ENCODE measurements at places on chromosomes 11 and 22.

DNA sequence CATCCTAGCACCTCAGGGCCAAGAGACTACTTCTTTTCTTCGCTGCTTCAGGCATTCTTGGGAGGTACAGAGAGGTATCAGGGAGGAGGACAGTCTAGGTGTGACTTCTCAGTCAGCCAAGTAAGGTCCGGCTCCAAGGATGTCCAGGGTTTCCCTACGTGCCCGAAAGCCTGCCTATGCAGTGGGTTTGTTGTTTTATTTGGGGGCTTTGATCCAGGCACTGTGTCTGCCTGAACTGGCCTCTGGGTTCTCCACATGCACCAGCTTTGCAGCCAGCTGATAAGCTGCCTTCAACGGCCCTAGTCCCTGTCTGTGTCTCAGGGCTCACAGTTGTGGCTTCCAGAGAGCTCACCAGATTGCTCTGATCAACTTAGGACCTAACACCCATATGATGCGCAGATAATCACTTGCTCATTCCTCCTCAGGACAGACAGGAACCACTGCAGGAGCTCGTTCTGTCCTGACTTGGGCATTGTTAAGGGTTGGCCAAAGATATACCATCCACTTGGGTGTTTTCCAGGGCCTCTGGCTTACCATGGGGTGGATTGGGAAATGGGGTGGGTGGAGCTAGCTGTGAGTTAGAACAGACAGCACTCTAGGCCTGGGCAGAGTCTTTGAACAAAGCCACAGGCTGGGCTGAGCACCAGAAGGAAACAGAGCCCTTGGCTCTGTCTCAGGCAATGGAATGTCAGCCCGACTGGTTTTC, 45.5 kb upstream of the CRYBB3 start:
- DNase-seq, result no peak

- DNase-seq, result no peak
Measured at GRCh38 chr11:35330931-35331330, 88.4 kb downstream of the SLC1A2 start.

GRCh38 chr22:31206896-31207687, 5.0 kb upstream of the LIMK2 start:
- peak; percentile 17 for DNase-seq

- DNase-seq, result no peak
Measured at GRCh38 chr11:80846979-80847378, 1406.1 kb upstream of the TENM4 start.

DNA sequence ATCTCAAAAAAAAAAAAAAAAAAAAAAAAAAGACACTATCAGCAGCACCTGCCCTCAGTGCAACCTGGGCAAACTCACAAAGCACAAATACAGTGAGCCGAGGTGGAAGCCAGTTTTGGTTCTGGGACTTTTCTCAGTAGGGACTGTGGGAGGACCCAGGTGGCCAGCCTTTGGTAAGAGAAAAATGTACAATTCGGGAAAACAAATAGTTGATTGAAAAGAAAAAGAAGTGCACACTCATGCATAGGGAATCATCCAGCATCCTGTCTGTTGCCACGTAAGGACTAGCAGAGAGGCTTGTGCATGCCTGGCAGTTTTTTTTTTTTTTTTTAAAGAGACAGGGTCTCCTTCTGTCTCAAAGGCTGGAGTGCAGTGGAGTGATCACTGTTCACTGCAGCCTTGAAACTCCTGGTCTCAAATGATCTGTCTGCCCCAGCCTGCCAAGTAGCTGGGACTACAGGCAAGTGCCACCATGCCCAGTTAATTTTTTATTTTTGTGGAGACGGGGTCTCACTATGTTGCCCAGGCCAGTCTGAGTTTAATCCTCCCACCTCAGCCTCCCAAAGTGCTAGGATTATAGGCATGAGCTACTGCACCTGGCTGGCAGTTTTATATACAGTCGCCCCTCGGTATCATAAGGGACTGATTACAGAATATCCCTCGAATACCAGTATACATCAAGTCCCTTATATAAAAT, 36.7 kb downstream of the TPST2 start:
- DNase-seq, result no peak

DNA sequence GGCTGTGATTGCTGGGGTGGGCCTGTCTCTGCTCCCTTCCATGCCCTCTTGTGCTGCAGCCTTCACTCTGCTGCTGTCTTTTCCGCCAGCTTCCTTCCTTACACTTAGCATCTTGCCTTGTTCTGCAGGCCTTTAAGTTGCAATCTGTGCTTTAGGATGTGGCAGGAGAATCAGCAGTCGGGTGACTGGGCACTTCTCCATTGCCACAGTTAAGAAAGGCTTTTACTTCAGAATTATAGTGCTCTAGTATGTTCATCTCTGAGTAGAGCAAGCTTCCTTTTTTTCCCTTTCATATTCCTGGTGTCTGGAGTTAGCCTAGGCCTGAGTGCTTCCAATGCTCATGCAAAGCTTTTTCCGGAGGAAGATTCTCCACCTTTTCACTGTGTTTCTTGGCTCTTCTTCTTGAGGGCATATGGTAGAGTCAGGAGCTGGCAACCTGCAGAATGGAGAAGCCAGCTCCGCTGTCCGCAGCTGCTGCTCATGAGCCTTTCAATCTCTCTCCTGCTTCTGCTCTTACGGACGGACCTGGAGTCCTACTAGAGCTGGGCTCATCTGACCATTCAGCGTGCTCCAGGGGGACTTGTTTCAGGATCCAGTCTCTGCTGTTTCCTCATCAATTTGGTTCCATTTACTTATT, 20.2 kb downstream of the PPP6R2 start:
- DNase-seq, result no peak

GRCh38 chr11:15143855-15144254, 29.1 kb downstream of the INSC start:
- DNase-seq, result no peak

DNA sequence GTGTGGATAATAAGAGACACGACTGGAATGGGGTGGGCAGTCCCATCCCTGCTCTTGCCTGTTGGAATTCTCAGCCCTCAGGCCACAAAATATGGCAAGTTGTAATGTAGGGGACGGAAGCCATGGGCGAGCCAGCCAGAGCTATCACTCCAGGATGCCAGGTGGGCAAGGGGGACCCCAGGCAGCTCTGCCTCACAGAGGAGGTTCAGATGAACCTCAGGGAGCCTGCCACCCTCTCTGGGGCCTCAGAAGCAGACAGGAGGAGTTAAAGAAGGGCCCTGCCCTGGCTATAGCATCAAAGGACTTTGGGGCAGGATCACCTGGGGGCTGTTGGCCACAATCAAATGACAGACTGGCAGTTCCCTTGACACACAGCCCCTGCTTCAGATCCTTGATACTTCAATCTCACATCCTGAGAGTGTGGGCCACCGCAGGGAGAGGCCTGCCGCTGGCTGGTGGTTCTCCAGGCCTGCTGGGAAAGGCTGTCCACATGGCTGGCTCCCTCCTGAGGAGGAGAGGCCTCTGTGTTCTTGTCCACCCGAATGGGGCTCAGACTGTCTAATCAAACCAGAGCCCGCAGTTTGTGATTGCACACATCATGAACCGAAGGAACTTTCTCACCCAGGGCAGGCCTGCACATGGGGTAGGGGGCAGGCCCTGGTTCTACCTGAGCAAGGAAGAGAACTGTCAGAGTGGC, 31.4 kb downstream of the IGLL1 start:
- DNase-seq, result no peak

DNA sequence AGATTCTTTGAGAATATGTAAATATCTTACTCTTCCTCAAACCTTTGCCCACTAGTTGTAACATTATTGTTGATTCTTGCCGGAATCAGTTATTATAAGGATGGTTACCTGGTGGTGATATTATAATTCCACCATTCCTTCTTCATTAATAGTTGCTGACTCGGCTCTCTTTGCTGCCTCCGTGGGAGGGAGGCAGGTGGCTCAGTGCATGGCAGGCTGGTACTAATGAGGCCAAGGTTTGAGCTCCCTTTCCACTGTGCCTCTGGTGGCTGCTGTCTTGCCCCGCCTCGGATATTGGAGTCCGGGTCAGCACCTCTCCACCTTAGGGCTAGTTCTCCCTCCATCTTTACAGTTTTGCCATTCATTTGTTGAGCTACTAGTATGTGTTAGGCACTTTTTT, 12.7 kb downstream of the CD6 start:
- DNase-seq, result no peak

GRCh38 chr11:58647141-58647699, 24.8 kb downstream of the CNTF start:
- DNase-seq, result no peak

GRCh38 chr11:69943066-69943465, 123.8 kb upstream of the FGF3 start:
- no peak for DNase-seq

DNA sequence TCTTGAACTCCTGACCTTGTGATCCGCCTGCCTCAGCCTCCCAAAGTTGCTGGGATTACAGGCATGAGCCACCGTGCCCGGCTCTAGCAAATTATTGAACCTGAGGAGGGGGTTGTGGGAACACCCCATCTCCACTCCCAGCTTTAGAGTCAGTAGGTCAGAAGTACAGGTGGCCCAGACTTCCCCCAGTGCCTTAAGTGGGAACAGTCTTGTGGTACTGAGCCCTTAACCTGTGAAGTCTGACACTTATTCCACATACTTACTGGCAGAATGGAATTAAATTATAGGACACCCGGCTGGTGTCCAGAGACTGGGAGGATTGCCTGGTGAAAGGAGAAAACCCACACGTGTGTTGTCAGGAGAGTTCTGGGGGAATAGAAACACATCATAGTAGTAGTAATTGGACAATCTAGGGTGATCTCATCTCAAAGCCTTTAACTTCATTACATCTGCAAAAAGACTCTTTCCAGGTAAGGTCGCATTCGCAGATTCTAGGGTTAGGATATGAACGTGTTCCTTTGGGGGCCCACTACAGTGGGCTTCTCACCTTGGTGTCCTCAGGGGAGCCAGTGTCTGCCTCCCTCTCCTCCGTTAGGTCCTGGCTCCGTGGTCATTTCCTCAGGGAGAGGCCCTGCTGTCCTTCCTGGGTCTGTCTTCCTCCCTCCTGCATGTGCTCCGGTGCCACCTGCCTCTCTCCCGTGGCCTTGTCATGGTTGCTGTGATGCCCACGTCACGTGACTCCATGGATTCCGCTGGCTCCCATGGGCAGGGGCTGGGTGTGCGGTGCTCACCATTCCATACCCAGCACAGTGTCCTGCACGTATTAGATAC, 63.8 kb downstream of the BCR start:
- no peak for DNase-seq

- no peak for DNase-seq
Measured at GRCh38 chr11:95585752-95586077, 203.9 kb downstream of the FAM76B start.

GRCh38 chr11:94034207-94034606, 13.1 kb downstream of the HEPHL1 start:
- DNase-seq, result no peak

GRCh38 chr11:31882951-31883392, 71.8 kb upstream of the PAX6 start:
- no peak for DNase-seq

GRCh38 chr22:24144778-24145085, 36.6 kb upstream of the SUSD2 start:
- DNase-seq, result no peak

GRCh38 chr11:60718524-60719316, 5.8 kb upstream of the MS4A18 start:
- DNase-seq, result no peak

GRCh38 chr11:106668147-106668546, 350.1 kb downstream of the GUCY1A2 start:
- DNase-seq, result no peak

GRCh38 chr22:33477120-33478111, 419.2 kb upstream of the SYN3 start:
- no peak for DNase-seq

- no peak for DNase-seq
Measured at GRCh38 chr11:127340438-127340837, 339.9 kb upstream of the KIRREL3 start.

DNA sequence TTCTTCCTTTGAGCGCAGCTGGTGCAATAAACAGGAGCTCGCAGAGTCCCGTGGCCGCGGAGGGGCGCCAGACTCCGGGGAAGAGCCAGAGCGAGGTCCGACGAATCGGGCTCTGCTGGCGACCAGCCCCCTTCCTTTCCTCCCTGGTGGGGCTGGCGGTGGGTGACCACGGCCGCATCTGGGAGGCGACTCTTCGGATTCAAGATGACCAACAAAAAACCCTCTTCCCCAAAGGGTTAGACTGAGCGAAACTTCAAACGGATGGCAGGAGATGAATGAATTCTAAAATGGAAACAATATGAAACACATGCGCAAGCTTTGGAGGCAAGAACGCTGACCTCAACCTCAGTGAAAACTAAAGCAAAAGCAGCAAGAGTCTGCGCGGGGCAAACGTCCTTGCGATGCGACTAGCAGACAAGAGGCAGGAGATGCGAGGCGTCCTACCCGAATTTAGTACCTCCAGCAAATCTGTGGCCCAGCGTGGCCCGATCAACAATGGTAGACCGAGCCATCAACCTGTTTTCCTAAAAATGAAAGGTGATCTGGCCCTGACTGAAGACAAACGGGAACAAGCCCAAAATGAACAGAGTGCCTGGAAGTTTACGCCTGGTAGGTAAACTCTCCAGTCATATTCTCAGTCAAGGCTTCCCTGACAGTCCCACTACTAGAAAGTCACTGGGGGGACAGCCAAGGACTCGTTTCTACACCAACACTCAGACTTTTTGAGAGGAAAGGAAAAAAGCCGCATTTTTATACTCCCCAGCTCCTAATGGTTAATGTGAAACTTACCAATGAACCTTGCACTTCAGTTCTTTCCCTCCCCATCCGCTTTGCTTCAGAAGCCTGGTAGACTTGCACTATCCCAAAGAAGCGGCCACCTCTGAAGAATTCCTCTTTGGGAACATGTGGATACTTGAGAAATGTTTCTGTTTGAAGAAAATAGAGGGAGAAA, 11.6 kb downstream of the MMP3 start:
- no peak for DNase-seq

GRCh38 chr22:26445577-26446275, 16.7 kb downstream of the ASPHD2 start:
- DNase-seq, result peak; percentile 0

DNA sequence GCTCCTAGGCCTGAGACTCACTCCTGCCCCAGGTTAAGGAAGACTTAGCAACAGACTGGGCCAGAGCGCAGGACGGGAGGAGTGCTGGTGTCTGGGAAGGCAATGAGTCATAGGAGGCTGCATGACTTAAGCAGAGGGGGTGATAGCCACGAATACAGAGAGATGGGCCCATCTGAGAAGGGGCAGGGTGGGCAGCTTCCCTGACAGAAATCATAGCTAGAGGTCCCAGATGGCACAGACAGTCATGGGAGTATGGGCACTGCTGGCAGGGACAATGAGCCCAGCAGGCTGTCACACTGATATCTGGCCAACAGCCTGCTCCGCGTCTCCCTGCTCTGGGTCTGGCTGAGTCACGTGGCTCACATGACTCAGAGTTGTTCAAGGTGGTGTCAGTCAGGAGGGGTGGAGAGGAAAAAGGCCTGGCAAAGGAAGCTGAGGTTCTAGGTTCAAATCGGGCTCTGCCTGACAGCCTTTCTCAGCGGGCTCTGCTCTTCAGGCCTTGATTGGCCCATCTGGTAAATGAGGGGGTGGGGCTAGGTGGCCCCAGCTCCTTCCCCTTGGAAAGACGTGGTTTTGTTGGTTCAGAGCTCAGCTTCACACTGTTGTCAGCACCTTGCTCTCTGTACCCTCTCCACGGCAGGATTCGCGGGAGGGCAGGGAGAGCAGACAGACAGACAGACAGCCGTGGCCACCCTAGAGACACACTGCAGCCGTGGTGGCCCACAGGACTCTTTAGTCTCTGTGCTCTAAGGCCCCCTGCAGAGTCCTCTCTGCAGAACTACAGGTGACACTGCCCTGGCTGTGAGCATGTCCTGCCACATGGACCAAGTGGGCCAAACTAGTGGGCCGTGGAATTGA, 47.8 kb downstream of the DBX1 start:
- no peak for DNase-seq

GRCh38 chr11:18523084-18523483, 3.7 kb downstream of the TSG101 start:
- no peak for DNase-seq

- DNase-seq, result no peak
Measured at GRCh38 chr11:108895579-108896480, 231.0 kb downstream of the DDX10 start.
